ENCODE measurements at places on chromosomes 7 and 10.

DNA sequence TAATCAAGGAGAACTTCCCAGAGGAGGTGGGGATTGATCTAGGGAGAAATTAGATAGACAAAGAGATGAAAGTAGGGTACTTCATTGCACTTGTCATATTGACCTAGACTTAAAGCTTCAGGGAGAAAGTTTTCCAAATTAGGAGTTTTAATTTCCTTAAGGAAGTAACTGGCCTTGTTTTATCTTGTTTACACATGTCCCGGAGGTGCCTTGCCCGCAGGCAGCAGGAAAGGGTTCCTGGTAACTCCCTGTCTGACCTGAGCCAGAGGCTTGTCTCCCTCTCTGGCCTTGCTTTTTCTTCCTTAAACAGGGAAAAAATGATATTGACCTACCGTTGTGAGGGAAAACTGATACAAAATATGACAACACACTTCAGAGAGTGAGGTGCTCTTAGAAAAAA, 181.6 kb downstream of the EVX1 start:
- no peak for DNase-seq

DNA sequence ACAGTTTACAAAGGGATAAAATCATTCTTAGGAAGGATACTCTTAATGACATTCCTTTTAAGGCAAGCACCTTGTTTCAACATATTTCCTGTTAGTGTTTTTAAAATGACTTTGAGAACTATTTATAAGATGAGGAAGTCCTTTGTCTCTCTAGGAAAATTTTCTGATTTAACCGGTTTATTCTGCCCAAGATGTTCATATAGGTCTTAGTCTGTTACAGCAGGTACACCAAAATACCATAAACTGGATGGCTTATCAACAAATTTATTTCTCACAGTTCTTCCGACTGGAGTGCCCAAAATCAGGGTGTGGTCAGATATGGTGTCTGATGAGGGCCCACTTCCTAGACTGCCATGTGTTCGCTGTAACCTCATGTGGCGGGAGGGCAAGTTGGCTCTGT, 77.9 kb downstream of the GSAP start:
- no peak for DNase-seq

GRCh38 chr7:151311294-151311864, 30.2 kb upstream of the NUB1 start:
- no peak for DNase-seq

DNA sequence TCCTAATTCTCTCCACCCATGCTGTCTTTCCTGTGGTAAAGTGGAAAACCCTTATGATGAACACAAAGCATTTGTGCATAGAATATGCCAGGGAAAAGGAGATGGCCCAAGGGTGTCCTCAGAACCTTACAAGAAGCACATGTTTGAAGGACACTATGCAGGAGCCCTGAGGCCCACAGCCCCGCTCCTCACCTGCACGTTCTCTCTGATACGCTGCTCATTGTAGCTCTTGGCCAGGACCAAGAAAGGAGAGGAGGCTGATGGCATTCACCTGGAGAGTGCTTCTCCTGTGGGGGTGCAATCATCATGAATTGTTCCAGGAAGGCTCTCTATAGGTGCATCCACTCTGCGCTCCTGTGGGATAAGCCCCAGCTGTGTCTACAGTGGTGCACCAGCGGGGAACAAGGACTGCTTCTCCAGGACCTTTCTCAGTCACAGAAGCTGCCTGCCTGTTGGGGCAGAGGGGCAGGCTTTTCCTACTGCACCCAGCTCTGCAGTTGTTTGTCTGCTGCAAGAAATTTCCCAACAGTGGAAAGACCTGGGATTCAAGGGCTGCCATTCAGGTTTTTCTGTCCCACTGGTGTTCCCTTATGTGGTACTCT, 19.9 kb downstream of the AKR1C2 start:
- DNase-seq, result no peak

GRCh38 chr7:27576360-27576944, 86.2 kb downstream of the HIBADH start:
- DNase-seq, result no peak

DNA sequence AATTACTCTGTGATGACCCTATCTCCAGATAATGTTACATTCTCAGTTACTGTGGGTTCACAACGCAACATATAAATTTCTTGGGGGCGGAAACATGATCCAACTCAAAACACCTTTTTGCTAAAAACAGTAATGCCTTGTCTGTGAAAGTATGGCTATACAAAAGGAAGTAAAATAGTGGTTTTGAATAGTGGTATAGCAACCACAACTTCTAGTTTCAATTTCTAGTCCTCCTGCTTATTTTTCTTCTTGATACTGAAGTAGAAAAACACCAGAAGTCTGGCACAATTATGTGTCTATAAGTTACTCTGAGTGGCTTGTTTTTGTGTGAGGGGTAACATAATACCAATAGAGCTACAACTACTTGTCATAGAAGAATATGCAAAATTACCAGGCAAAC, 21.5 kb upstream of the ZNF800 start:
- DNase-seq, result no peak

GRCh38 chr7:1567049-1567771, 2.6 kb downstream of the PSMG3 start:
- DNase-seq, result no peak

DNA sequence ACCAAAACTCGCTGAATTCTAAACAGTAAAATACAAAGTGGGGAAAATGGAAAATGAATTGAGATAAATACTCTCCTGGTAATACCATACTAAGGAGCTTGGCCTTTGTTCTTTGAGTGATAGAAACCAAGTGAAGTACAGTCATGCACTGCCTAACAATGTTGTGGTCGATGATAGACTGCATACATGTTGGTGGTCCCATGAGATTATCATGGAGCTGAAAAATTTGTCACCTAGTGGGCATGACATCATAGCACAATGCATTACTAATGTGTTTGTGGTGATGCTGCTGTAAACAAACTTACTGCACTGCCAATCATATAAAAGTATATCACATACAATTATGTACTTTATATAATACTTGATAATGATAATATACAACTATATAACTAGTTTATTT, 419.1 kb downstream of the ARL4A start:
- no peak for DNase-seq

DNA sequence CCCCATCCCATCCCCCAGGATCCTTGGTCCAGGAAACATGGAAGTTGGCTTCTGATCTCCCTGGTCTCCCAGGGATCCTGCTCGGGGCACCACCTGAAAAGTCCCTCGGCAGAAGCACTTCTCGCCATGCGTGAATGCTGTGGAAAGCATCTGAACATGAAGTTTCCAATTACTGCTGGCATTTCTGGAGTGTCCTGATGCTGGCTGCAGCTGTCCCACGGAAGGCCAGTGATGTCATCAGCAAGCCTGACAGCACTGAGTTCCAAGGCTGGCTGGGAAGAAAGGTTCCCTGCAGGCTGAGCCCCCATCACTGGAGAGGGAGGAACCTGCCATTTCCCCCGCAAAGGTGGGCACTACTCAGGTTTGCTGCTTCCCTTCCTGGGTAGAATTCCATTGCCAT, 71.4 kb downstream of the KCNMA1 start:
- DNase-seq, result no peak

DNA sequence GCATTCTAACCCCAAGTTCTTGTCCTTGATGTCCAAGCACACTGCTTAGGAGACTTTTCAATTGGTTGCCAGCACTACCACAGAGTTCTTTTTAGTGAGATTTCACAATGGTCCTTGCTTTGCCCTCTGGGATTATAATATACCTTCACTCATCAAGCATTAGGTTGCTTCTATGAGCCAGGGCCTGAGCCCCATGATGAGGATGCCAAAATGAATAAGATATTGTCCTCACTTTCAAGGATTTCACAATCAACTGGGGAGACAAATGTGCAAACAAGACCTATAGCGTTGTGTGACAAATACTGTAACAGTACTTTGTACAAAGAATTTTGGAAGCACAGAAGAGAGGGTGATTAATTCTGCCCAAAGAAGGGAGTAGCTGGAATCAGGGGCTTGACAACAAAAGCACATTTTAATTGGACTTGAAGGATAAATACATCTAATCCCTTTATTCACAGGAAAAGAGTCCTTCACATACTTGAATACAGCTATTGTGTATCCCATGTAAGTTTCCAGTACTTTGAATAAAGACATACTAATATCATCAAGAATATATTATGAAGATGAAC, 263.6 kb upstream of the LRRN3 start:
- DNase-seq, result no peak

DNA sequence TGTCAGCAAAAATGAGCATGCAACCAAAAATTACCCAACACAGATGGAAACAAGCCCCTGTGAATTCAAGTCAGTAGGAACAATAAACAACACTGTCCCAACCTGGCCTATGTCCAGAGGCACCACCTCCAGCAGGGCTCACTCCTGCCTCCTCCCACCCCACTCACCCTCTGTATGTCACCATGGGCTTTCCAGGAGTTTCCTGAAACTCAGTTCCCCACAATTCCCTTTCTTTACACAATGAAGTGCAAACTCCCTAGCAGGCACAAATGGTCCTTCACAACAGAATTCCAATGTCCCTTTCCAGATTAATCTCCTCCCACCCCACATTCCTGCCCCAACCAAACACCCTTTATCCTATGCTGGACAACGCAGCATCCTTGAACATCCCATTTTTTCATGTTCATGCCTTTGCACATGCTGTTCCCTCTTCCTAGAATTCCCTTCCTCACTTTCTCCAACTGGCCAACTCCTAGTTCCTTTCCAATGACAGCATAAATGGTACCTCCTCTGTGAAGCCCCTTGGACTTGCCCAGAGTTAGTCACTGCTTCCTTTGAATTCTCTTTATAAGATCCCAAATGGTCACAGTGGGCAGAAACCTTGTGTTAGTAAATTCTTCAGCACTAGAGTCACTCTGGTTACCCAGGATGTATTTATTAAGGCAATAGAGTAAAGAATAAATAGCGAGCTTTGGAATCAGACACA, 157.5 kb downstream of the SLIT1 start:
- DNase-seq, result no peak

- DNase-seq, result no peak
Observed at GRCh38 chr10:58838561-58839208, 326.0 kb downstream of the BICC1 start.

DNA sequence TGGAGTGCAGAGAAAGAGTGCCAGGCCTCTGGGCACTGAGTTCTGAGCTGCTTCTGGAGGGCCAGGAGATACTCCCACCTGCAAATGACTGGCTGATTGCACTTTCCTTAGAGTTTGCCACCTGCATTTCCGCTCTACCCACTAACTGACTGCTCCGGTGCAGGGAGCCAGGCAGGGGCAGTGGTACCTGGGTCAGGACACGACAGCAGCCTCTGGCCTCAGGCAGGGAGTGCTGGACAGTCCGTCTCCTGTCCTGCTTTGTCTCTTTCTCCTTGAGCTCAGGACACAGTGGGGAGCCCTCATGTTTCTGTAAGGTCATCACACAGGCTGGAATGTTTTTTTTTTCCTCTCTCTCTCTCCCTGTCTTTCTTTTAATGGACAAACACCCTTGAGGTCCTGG, 252.0 kb downstream of the DPP6 start:
- DNase-seq, result no peak

- DNase-seq, result no peak
Observed at GRCh38 chr10:3210251-3210877, 37.8 kb upstream of the PITRM1 start.

DNA sequence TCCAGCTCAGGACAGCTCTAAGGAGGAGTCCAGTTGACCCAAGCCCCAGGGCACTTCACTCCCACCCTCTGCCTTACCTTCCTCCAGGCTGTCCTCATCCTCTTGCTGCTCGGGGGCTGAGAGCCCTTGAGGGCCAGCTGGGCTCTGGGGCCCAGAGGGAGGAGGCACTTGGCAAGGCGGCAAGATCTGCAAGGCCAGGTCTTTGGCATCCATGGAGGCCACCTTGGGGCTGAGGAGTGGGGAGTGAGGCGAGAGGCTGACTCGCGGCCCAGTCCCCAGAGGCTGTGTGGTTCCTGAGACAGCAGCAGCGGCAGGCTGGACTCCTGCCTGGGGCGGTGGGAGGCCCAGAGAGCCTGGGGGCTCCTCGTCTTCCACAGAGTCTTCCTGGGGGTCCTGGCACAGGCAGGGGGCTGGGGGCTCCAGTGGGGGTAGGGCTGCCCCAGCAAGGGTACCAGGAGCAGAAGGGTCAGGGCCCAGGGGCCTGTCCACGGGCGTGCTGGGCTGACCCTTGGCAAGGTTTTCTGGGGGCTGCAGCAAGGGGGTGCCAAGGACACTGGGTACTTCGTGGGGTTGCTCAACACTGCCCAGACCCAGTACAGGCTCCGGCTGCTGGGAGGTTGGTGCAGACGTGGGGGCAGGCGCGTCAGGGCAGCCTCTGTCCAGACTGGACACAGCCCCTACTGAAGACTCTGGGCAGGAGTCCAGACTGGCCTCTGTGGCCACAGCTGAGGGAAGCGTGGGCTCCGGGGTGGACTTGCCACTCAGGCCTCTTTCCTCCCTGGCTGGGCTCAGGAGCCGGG, 6.5 kb downstream of the NACAD start:
- DNase-seq, result no peak

GRCh38 chr7:108063520-108063933, 60.6 kb upstream of the LAMB1 start:
- DNase-seq, result no peak

- DNase-seq, result no peak
Observed at GRCh38 chr7:135390829-135391228, 119.1 kb downstream of the CNOT4 start.

GRCh38 chr7:47953822-47954221, 5.6 kb upstream of the PKD1L1 start:
- no peak for DNase-seq
